ENCODE measurements at places on chromosomes 1 and 21.

- DNase-seq = peak; percentile 75
Observed at GRCh38 chr1:223716302-223716862, 4.0 kb downstream of the CAPN2 start.

- DNase-seq = no peak
Observed at GRCh38 chr1:199020051-199020450, 381.2 kb downstream of the PTPRC start.

- DNase-seq = no peak
Observed at GRCh38 chr1:20279509-20279908, 11.2 kb upstream of the VWA5B1 start.

- DNase-seq = no peak
Observed at GRCh38 chr1:41525891-41526587, 41.6 kb upstream of the EDN2 start.

GRCh38 chr1:187408212-187409004 lies 579.7 kb downstream of the PLA2G4A start:
- DNase-seq = no peak

- DNase-seq = no peak
Observed at GRCh38 chr1:12499539-12500240, 118.3 kb downstream of the DHRS3 start.

DNA sequence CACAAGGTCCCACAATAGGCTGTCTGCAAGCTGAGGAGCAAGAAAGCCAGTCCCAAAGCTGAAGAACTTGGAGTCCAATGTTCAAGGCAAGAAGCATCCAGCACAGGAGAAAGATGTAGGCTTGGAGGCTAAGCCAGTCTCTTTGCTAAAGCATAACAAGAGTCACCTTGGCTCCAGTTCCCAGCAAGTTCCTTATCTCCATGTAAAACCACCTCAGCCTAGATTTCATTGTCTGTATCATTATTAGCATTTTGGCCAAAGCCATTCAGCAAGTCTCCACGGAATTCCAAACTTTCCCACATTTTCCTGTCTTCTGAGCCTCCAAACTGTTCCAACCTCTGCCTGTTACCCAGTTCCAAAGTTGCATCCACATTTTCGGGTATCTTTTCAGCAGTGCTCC lies 36.9 kb downstream of the PIGM start:
- DNase-seq = no peak

DNA sequence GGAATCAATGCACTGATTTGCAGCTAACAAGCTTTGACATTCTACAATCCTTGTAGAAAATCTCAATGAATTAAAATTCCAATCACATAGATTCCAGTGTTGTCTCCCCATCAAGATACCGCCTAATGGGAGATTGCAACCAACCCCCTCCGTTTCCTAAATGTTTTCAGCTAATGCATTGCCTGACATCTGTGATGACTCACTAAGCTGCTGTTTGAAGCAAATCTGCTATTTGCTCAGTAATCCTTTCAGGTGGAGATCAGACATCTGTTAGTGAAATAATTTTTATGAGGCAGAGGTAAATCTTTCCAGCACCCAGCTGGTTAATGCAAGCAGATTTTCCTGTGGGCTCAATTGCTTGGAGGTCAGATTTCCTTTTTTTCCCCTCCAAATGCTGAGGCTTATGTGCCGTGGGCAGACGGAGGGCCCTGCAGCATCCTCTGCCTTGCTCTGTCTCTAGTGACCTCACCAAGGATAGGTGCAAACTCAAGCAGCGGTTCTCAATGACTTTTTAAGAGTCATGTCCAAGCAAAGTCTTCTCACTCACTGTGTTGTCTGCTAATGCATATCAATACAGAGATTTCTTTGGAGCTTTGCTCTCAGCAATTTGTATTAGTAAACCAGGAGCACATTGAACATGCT lies 91.1 kb upstream of the RAB3GAP2 start:
- DNase-seq = peak; percentile 59

- peak; percentile 49 for DNase-seq
Observed at GRCh38 chr1:152654110-152654509, 9.1 kb upstream of the LCE2D start.

GRCh38 chr1:213201380-213202155 lies 150.5 kb downstream of the RPS6KC1 start:
- DNase-seq = no peak

GRCh38 chr1:32336963-32337675 lies 1.1 kb upstream of the MARCKSL1 start:
- DNase-seq = no peak

DNA sequence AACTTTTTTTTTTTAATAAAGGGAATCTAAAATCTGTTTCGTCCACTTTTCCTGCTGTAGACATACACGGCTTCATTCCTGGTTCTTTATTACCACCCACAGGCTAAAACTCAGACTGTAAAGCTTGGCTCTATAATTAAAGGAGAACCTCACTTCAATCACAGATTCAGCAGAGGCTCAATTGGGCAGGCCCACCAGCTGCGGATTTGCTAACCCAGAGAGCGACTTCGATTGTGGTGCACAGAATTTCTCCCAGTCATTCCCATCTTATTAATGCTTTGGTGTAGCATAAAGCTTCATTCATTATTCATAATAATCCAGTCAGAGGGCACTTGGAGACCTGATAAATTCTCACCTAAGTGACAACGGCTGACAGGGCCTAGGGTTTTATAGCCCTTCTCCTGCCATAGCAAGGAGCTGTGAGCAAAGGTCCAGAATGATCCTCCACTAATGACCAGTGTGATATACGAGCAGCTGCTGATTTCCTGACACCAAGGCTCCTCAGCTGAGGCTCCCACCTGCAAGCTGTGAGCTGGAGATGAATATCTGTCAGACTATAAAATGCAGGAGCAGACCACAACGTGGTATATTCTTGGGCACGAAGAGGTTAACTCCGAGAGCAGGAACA lies 149.0 kb downstream of the ATP6V1G3 start:
- no peak for DNase-seq

- DNase-seq = no peak
Observed at GRCh38 chr1:59738152-59738551, 76.6 kb upstream of the HOOK1 start.

Data from SK-N-SH (cell line).